ENCODE measurements at places on chromosomes 6 and 20.
A peak's percentile ranks its signal among the peaks of the same experiment; 100 is the strongest.

DNA sequence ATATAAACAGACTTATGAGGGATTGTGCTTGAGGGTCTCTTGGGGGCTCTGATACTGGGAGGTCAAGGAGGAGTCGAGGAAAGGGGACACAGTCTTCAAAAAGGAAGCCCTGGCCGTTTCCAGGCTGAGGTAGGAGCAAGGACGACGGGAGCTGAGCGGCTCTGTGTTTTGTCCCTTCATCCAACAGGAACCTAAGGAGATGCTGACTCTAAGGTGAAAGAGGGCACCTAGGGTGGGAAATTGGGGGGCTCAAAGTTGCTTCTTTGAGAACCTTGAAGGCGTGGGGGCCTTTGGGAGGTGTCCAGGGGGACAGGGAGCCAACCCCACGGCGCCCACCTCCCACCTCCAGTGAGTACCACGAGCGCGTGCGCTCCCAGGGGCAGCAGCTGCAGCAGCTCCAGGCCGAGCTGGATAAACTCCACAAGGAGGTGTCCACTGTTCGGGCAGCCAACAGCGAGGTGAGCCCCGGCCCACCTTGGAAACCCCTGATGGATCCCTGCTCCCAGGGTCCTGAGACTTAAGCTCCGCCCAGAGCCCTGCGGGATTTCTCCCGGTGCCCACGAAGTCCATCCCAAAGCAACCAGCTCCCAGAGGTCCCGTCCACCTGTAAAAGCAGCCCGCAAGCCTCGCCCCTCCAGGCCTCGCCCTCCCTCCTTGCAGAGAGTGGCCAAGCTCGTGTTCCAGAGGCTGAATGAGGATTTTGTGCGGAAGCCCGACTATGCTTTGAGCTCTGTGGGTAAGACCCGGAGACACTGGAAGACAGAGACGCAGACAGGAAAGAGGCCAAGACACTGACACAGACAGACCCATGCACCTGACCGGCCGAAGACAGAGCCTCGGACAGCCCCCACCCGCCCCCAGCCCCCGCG lies 2.9 kb downstream of the SPAG4 start:
- DNase-seq: no peak

DNA sequence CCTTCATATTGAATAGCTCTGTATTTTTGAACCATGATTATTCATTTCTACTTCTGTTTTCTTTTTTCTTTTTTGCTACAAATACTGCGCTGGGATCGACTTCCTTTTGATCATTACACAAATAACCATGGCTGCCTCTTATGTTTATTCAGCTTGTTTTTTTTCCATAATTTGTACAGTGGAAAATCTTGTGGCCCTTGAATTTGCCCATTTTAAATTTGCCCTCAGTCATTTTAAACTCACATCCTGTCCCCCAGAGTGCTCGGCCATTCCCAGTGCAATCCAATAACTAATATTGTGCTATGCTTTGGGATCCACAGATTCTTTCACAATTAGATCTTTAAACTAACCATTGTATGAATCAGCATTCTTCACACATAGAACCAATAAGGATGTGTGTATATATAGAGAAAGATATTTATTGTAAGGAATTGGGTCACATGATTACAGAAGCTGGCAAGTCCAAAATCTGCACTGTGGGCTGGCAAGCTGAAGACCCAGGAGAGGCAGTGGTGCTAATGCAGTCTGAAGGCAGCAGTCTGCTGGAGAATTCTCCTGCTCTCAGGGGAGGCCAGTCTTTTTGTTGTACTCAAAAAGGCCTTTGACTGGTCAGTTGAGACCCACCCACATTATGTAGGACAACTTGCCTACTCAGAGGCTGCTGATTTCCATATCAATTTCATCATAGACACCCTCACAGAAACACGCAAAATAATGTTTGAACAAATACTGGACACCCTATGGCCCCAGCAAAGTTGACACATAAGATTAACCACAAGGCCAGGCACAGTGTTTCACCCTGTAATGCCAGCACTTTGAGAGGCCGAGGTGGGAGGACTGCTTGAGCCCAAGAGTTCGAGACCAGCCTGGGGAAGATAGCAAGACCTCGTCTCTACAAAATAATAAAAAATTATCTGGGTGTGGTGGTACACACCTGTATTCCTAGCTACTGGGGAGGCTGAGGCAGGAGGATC lies 147.1 kb downstream of the MTHFD1L start:
- no peak for DNase-seq

- no peak for DNase-seq
Measured at GRCh38 chr20:19368351-19368750, 155.9 kb downstream of the SLC24A3 start.

DNA sequence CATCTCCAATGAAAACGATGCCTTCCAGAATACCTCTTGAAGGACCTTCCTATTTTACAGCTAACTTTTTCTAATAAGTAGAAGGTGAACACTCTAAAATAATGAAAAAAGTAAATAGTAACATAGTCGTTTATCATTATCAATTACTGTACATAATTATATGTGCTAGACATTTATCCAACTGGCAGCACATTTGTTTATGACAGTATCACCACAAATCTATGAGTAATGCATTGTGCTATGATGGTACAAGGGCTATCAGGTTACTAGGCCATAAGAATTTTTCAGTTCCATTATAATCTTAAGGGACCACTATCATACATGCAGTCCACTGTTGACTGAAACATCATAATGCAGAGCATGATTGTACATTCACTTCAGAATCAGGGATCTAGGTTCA lies 68.4 kb downstream of the ATG5 start:
- DNase-seq: no peak

GRCh38 chr6:30907758-30908591 lies at the start of gene GTF2H4:
TSS of gene GTF2H4 (plus strand) at chr6:30908207.
- DNase-seq: peak; percentile 93

- DNase-seq: no peak
Measured at GRCh38 chr20:22442318-22442717, 142.1 kb downstream of the FOXA2 start.
